Stimulated activated naive B cell treated with anti-CD40 and anti-IgM and Interleukin-4, amounts not matched to agents 10 μg/mL and 1 μg/mL and 100 μg/mL, for 72 hours (primary cell): ENCODE measurements at places on chromosomes 1 and 21.

- H3K27ac ChIP-seq: no peak overlapping the region
- no peak for DNase-seq
- H3K27me3 ChIP-seq: no peaks in the 10 kb centered on the region
- peaks cover 8% of the 10 kb centered on the region for H3K4me1 ChIP-seq
- H3K4me3 ChIP-seq: no peak overlapping the region
- peaks cover 79% of the 10 kb centered on the region for H3K36me3 ChIP-seq
These were observed 12.2 kb downstream of the METTL13 start for GRCh38 chr1:171793636-171794035.

- no peak for DNase-seq
- H3K4me1 ChIP-seq: peaks cover 17% of the 10 kb centered on the region
- peaks cover 9% of the 10 kb centered on the region for H3K36me3 ChIP-seq
- H3K4me3 ChIP-seq: no peak overlapping the region
- no peak overlapping the region for H3K27ac ChIP-seq
- H3K27me3 ChIP-seq: no peaks in the 10 kb centered on the region
These were observed 41.3 kb downstream of the ARID4B start for GRCh38 chr1:235286667-235287066.

GRCh38 chr1:109850827-109851226 is 59.8 kb upstream of the CSF1 start:
- DNase-seq: no peak
- H3K36me3 ChIP-seq: no peaks in the 10 kb centered on the region
- no peak overlapping the region for H3K4me3 ChIP-seq
- H3K4me1 ChIP-seq: peaks cover 7% of the 10 kb centered on the region
- H3K27me3 ChIP-seq: no peaks in the 10 kb centered on the region

DNA sequence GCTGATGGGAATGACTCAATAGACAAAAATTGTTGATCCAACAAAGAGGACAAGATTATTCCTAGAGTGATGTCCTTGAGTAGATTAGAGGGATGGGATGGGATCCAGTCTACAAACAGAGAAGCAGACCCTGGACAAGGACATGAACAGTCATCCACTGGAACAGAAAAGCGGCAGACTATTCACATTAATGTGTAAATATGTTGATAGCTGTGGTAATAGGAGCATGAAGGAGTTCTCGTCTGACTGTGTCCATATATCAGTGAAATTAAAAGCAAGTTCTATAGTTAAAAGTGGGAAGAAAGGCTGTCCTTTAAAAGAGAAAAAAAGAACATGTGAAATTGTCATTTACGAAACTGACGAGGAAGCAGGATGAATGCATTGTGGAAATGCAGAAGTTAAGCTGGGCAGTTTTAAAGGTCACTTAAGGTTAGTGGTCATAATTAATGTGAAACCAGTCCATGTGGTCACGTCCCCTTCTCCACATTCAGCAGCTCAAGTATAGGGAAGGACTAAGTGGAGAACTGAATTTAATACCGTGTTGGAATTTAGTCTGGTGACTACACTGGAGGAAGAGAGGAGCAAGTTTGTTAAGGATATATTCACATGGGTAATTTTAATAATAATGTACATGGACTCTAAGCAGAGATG is 62.1 kb downstream of the PIK3R3 start:
- H3K27me3 ChIP-seq: no peaks in the 10 kb centered on the region
- H3K4me3 ChIP-seq: no peak overlapping the region
- peak; percentile 8 for DNase-seq
- peaks cover 3% of the 10 kb centered on the region for H3K36me3 ChIP-seq
- H3K27ac ChIP-seq: no peak overlapping the region
- H3K4me1 ChIP-seq: peaks cover 3% of the 10 kb centered on the region
